ENCODE measurements at places on chromosomes 5 and 9.

DNA sequence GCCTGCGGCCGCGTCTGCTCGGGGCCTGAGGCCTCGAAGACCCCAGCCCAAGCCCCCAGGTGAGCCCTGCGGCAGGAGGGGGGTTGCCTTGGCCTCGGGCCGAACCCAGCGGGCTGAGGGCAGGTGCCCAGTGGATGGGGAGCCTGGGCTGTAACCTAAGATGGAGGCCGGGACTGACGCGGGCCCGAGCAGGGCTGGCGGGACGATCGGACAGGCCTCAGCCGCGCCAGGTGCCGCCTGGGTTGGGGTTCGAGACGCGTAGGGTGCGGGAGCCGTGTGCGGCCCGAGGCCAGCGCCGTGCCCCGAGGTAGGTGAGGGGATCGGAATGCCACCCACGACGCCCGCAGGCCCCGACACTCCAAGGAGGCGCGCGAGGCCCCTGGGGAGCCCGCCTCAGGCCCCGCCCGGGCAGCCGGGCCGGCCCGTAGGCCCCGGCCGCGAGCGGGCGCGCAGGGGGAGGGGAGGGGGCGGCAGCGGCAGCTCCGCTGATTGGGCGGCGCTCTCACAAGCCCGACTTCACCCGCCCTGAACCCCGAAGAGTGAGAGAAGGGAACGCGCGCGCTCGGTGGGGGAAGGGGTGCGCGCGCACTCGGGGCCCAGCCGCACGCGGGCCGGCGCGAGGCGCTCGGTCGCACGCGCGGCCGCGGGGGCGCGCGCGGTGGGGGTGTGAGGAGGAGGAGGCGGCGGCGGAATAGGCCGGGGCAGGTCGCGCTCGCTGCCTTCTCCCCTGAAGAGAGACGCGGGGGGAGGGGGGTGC, at the start of gene NSD1:
NSD1 (plus strand) TSS at position 678 of the 757 bp plus-strand sequence. CDS start 1,331 bp downstream, outside the sequence.
- DNase-seq = peak; percentile 91

GRCh38 chr9:4113711-4114110, 186.2 kb downstream of the GLIS3 start:
- no peak for DNase-seq

- no peak for DNase-seq
Measured at GRCh38 chr9:1202512-1203280, 152.5 kb downstream of the DMRT2 start.

- DNase-seq = no peak
Measured at GRCh38 chr9:133777068-133777791, 39.1 kb upstream of the SARDH start.

- DNase-seq = no peak
Measured at GRCh38 chr9:133818444-133818843, 80.3 kb upstream of the SARDH start.

GRCh38 chr9:95389373-95389772, 71.9 kb upstream of the FANCC start:
- DNase-seq = no peak

Data from activated CD8-positive, alpha-beta memory T cell treated with anti-CD3 and anti-CD28 coated beads, Interleukin-2, amount 50 U/mL, for 4 hours (primary cell).